Stimulated activated CD8-positive, alpha-beta memory T cell treated with anti-CD3 and anti-CD28 coated beads, Interleukin-4, amount 100 ng/mL, for 4 hours (primary cell): ENCODE measurements at places on chromosomes 7 and 10.

DNA sequence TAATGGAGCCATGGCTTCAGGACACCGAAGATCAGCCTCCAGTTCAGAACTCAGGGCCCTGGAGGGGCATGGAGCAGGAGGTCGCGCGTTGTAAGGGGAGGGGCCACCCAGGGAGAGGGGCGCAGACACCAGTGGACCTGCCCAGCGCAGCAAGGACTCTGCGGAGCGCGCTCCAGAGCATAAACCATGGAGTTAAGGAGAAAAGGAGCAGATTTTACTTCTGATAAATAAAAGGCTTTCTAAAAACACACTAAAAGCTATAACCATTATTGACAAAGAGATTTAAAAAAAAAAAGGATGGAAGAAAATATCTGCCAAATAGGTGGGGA is 10.5 kb downstream of the CALY start:
- no peak for DNase-seq

DNA sequence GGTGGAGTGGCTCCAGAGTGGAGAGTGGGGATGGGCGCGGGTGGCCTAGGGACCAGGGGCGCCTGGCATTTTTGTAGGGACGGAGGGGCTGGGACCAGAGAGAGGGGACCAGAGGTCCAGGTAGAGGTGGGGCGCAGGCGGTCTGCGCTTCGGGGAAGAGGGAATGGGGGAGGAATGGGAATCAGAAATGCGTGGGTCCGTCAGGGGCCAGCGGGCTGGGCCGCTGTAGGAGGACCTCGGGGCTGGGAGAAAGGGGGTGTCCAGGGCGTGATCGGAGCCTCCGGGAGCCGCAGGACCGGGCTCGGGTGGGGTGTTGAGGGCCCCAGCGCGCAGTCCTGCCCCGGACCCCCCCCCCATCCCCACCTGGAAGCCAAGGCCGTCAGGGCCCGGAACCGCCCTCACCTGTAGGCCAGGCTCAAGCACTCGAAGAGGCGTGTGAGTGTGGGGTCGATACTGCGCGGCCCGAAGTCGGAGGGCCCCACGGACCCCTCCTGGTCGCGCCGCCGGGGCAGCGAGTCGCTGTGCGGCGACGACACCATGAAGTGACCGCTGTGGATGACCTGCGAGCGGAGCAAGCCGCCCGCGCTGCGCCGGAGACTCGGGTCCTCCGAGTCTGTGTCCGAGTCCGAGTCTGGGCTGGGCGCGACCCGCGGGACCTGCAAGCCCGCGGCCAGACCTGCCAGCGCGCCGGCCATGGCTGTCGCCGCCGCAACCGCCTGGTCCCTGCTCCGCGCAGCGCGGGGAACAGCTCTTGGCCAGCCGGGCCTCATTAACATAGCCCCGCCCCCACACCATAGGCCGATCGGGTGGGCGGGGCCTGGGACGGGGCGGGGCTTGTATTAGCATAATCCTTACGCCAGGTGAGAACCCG is at the start of gene MLXIPL:
Gene MLXIPL (minus strand): TSS at position 725 of the 871 bp plus-strand sequence. CDS start 30 bp downstream, at position 695.
- DNase-seq, result peak; percentile 26

DNA sequence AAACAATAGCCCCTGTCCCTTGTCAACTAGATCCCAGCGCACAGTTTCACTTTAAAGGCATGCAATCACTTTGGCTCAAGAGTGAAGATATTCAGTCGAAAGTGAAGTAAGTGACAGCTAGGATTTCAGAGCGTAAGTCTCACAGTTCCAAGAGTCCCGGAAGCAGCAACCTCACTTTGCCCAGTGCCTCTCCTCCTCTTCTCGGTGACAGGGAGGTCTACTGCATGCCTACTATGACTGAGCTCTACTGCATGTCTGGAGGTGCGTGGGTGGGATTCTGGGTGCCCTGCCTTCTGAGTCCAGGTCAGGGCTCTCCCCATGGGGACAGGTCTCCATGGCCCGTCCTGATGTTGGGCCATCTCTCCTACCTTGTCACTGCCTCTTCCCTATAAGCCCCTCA is 17.0 kb downstream of the PRKCQ start:
- no peak for DNase-seq

DNA sequence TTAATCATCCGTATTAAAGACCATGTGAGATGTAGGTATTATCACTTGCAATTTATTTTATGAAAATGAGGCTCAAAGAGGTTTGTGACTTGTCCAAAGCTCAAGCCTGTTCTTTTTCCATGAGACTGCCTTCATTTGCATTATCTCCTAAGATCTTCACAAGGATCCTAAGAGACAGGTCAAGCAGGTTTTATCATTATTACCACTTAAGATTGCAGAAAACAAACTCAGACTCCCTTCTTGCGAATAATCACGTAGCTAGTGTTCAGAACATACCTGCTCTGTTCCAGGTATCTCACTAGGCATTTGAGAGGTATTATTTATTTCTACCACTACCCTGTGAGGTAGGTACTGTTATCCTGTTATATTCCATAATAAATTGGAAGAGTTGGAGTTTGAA is 64.8 kb downstream of the ZNRF2 start:
- no peak for DNase-seq

DNA sequence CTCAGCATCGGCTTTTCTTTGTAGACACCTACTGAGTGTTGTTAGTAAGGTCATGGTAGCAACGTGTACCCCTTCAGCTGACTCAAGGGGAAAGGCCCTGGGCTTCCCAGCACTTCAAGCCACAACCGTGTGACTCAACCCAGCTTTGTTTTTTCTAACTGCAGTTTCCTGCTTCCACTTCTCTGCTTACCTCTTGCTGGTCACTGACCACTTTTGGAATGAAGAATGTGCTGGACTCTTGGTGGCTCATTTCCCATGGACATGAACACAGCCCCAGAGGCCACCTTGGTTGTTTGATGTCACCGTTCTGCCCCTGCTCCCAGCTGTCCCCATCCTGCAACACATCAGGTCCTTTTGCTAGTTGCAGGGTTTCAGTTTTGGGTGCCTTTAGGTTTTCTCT is 69.5 kb upstream of the ZNF438 start:
- DNase-seq, result peak; percentile 41

DNA sequence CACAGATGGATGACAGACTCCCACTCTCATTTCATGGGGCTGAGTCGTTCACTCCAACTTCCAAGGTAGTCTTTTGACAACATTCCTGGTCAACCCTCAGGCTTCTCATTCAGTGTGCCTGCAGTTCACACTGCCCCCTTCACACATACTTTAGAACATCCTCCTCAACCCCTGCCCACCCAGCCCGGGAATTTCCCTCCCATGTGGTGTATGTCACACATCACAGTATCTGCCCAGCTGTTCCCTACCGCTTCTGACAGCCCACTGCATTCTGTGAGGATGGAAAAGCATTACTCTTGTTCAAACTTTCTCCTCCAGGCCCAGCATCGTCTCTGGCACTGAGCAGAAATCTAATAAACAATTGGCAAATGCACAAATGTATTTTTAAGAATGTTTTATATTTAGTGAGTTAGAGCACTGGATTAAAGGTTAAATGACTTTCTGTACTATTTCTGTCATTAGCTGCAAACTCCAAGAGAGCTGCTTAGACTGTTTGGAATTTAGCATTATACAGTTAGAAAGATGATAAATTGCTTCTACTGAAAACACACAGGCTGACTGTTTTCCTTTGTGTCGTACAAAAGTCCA is 110.4 kb downstream of the SFMBT2 start:
- peak; percentile 14 for DNase-seq

- no peak for DNase-seq
These were observed 68.5 kb downstream of the CCDC71L start for GRCh38 chr7:106592282-106593027.

DNA sequence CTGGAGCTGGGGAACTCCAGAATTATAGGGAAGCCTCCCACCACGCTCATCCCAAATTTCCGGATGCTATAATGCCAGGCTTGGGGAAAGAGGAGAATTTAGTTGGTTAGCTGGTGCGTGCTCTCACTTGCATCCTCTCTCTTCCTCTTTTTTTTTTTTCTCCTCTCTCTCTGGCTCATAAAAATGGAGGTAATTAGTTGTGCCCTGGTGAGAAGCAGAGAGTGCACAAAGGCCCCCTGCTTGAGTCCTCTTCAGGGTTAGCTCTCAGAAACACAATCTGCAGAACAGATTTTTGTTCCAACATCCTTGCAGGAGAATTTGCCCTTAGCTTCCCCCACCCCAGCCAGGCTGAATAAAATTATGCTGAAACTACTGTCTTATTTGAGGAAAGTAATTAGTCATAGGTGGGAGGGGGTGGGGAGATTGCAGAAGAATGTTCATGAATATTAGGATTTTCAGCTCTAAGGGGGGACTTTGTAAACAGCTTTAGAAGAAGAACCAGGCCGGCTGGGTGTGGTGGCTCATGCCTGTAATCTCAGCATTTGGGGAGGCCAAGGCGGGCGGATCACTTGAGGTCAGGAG is 7.6 kb downstream of the SERPINE1 start:
- DNase-seq, result no peak

GRCh38 chr10:86968994-86969355 is 693 bp downstream of the ADIRF start:
- DNase-seq, result no peak

- no peak for DNase-seq
These were observed 569.3 kb downstream of the ATRNL1 start for GRCh38 chr10:115662422-115662821.

GRCh38 chr10:97312897-97313296 is 6.2 kb upstream of the FRAT1 start:
- no peak for DNase-seq

DNA sequence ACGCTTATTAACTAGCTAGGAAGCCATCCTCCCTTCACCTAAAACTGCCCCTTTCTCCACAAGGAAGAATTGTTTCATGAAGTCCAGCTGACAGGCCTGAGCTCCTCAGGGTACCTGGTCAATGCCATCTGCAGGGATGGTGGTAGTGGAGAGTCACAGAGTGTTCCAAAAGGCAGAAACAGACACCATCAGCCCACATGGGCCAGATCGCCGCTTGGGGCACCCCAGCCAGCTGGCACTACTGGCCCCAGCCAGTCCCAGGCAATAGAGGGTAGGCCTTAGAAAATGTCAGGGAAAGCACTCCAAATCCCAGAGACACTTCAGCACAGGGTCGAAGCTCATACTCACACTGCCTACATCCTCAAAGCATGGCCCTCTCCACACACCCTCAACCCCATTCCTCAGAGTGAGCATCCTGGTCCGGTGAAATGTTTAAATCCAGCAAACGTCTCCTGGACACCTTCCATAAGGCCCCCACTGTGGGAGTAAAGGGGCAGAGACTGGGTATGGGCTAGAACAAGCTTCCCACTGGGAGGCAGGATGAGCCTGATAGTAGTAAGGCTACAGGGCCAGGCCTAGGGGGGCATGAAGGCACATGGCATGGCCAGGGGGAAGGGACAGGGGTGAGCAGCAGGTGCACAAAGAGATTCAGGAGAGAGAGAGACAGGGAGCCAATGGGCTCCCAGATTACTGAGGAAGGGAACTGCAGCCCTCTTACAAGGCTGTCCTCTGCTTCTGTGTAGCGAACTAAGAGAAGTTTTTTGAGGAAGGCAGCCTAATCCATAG is 1.9 kb downstream of the LRRC20 start:
- DNase-seq, result no peak

- DNase-seq, result no peak
These were observed 69.3 kb downstream of the HIPK2 start for GRCh38 chr7:139708541-139708940.

DNA sequence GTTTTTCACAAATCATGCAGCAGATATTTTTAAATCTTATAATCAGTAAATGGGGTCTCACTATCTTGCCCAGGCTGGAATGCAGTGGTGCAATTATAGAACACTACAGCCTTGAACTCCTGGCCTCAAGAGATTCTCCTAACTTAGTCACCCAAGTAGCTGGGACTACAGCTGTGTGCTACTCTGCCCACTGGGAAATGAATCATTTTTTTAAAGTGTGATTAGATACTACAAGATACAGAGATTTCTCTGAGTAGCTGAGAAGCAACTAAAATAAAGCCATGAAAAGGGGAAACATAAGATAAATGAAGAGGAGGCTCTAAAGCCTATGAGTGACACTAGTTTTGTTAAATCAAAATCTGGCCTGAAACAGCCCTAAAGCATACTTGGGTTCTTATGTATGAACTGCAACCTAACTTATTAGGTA is 119.7 kb downstream of the JMJD1C start:
- DNase-seq, result no peak

DNA sequence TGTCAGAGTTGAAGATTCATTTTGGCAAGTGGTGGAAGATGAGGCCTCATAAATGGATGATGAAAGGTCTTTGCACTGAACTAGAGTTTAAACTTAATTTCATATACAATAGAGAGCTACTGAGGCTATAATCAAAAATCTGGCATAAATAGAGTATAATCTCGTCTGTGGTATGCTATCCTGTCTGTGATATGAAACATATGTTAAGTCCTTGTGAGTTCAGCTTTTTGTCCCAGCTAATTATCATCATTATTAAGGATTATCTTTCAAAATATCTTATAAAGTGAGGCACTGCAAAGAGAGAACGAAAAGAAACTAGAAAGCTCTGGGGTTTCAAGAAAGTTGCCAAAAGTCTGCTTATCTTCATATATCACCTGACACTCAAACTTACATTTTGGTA is 83.4 kb downstream of the GAD2 start:
- DNase-seq, result no peak

GRCh38 chr7:91852263-91852741 is 28.2 kb downstream of the MTERF1 start:
- DNase-seq, result no peak

DNA sequence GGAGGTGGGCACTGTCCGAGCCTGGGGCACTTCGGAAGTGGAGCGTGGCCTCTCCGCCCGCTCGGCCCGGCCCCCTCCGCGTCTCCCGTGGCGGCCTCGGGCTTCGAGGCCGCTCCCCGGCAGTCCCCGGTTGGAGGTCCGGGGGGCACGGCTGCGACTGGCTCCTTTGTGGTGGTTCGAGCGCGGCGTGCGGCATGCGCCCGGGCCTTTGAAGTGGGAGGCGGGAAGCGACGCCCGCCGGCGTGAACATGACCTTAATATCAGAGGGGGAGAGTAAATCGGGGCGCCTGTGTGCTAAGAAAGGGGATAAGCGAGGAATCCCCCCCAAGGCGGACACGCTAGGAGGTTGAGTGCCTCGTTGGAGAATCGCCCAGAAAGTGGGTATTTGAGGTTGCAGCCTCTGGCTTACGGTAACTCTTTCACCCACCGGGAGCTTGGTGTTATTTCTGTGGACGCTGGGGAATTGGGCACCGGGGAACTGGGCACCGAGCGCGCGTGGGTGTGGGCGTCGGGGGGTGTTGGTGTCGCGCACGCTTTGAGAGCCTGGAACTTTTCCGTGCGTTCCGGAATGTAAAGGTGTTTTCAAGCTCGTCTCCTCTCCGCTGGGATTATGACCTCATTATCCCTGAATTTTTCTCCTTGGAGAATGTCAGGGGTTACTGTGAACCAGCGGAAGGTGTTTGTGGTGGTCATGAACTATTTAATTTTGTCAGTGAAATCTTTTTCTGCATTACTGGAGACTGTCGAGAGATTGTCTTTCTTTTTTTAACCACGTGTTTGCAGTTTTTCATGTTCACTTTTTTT is 660 bp downstream of the SUV39H2 start:
- DNase-seq, result no peak

GRCh38 chr10:87059401-87059800 is 35.2 kb downstream of the GLUD1 start:
- DNase-seq, result no peak

DNA sequence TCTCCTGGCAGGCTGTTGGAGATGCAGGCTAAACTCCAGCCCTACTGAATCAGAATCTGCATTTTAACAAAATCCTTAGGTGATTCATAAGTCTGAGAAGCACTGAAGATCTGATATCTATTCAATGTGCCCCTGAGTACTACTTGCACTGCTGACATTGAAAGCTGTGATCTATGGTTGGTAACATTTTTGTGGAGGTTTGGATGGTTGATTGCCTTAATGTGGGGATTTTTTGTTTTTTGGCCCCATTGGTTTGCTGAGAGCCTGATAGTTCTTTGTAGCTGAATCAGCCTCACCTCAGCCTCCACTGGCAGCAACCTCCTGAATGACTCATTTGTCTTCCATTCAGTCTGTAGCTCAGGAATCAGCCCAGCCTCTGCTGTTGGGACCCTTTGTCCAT is 14.7 kb upstream of the LRRN3 start:
- no peak for DNase-seq
